Germinal center (tissue), 1 donor: ENCODE measurements at places on chromosomes 2 and 18.
A peak's percentile ranks its signal among the peaks of the same experiment; 100 is the strongest.

DNA sequence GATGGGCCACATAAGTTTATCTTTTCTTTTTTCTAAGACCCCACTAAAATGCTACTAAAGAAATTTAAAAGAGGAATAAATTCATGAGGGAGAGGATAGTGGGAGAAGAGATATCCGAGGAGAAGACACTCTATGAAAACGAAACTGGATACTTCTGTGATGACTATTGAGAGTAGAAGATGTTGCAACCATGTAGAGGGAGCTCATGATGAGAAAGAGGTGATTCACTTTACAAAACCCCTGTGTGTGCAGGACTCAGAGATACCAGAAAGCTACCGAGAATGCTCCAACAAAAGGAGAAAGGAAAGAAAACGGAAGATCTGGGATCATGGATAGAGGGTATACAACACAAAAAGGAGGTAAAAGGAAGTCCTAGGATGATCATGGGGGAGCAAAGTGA, 34.9 kb downstream of the SLC38A11 start:
- DNase-seq, result no peak

DNA sequence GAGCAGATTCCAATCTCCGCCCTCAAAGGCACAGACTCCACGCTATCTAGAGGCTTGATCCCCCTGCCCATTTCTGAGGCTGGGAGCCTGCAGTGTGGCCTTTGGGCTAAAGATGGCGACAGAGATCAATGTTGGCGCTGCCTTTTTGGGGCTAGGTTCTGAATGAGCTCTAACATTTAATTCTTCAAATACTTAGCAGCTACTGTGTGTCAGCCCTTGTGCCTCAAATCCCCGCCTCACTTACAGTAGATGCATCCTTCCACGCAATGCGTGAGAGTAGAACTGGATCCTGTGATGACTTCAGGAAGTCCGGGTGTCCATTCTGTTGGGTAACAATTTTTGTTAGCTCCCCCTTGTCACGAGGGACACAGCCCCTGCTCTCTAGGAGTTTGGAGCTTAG, 12.4 kb downstream of the IL1F10 start:
- DNase-seq, result peak; percentile 45

- DNase-seq, result no peak
Observed at GRCh38 chr2:215365184-215365658, 53.4 kb downstream of the ATIC start.

- no peak for DNase-seq
Observed at GRCh38 chr18:31549416-31549815, 42.3 kb upstream of the TTR start.

- DNase-seq, result no peak
Observed at GRCh38 chr18:70296289-70296688, 7.4 kb downstream of the SOCS6 start.

DNA sequence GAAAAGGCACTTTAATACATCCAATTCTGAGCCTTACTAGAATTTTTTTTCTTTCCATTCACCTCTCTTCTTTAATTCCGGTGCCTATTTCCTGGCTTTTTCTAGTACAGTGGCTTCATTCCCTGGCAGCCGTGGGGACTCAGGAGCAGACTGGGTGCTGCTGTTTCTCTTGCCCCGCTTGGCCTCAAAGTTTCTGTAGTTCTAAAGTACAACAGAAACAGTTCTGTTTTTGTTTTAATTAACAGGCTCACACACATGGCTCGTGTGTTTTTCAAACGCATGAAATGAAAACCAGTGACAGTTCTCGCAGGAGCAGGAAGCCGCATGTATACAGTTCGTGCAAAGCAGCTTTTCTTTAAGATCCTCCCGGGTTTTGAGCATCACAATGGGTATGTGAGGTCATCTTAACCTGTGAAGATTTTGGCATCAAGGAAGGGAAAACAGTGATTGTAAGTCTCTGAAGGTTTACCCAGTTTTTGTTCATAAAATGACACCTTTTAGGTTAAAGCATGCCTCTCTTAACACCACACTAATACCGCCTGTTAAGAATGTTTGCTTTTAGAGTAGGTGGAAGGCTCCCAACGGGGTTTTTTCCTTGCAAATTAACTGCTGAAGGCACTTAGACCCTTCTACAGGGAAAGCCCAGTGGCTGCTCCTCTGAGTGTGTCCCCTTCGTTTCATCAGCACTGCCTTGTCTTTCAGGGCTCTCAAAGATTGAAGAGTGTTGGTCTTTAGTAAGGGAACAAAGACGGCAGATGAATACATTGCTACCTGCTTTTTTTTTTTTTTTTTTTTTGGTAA, 5.8 kb downstream of the FZD7 start:
- no peak for DNase-seq

- no peak for DNase-seq
Observed at GRCh38 chr2:207881902-207882301, 112.2 kb upstream of the FZD5 start.

DNA sequence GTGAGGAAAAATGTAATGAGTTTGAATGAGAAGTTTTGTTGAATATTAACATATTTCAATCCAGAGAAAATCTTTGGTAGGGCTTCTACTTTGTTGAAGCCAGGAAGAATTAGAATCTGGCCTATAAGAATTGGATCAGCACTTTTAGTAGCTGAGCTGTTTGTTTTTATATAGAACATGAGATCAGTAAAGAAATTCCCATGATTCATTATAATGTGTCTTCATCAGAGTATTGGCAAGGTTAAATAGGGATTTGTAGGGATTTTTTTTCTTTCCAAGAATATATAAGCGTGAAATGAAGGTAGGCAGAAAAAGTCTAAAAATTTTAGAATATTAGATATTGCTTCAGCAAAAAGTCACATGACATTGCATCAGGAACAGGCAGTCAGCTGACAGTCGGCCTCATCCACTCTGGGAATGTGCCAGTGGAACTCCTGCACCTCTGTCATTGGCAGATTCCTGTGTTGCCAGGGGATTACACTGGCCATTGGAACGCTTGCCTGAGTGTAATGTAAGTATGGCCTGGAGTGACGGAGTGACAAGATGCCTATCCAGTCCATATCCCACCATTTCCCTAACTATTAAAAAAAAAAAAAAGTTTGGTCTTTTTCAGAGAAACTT, 60.6 kb downstream of the SERTAD2 start:
- DNase-seq, result no peak

DNA sequence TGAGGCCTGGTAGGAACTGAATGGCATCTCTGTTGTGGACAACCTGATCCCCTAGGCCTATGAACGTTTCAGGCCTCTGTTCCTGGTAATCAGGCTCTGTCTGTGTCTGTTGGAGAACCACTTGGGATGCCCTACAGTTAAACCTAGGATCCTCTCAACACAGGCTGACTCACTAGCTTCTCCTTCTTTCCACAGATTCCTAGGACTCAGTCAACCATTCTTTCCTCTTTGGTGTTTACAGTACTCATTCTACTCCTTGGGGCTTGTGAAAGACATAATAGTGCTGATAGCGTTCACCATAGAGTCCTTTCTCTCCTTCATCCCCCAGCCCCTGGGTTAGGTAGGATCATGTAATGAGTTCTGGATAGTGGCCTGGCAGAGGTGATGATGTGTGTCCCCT, 544.3 kb downstream of the METTL4 start:
- DNase-seq, result no peak

- no peak for DNase-seq
Observed at GRCh38 chr2:157413326-157414035, 30.4 kb downstream of the CYTIP start.

- no peak for DNase-seq
Observed at GRCh38 chr18:32956591-32957315, 183.9 kb upstream of the KLHL14 start.

DNA sequence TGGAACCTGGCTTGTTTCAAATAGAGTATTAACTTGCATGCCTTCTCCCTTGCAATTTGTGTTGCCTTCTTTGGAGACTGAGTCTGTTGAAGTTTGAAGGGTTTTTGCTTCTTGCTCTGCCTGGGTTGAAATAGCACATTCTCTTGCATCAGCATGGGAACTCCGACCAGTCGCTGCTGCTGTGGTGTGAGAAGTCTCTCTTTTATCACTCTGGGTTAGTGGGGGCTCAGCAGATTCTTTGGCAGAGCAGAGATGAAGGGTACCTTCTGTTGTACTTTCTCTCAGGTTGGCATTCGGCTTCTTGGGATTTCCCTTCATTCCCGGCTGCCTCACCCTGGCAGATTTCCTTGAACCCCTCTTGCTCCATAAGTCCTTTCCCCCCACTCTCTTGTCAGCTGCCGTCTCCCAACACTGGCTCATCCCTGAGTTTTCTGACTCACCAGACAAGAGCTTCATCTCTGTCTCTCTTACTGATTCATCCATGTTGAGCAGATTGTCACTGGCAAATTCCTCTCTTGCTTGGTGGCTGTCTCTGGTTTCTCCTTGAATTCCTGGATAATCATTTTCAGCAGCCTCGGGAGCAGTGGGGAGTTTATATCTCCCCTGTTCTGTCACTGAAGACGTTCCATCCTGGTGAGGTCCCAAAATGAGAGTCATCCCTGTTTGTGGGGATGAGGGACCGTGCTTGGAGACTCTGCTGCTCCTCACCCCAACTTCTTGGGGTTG, 49.9 kb downstream of the ALPK2 start:
- no peak for DNase-seq

DNA sequence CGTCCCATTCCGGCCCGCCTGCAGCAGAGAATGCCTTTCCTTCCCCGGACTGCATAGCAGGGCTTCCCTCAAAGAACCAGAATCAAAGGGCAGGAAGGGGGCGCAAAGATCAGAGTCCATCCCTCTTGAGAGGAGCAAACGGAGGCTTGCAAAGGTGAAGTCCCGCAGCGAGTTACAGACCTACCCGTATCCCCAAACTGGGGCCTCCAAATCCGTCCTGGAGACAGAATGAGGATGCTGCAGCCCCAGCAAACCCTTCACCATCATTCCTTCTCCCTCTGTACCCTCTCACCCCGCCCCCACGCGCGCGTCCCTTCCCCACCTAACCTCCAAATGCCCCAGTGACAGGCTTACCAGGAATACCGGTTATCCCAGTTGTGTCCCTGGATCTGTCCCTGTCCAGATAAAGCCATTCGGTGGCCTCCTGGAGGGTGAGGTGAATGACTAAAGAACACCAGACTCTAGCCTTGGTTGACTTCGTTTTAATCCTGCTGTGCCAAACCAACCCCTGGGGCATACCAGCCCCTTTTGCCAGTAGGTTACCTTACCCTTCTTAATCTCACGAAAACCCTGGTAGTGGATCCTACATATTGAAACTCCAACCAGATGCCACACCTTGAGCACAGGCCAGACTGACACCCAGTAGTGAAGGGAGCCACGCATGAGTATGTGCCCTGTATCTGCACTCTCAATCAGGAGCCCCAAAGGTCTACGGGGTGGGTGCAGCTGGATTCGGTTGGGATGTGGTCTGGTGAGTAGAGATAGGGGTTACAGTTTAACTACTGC, 961 bp upstream of the SLC40A1 start:
- DNase-seq, result peak; percentile 2

GRCh38 chr2:215455958-215456357, 20.1 kb upstream of the FN1 start:
- no peak for DNase-seq

GRCh38 chr18:25810736-25811135, 279.7 kb downstream of the SS18 start:
- no peak for DNase-seq

- no peak for DNase-seq
Observed at GRCh38 chr2:8993196-8993901, 10.1 kb downstream of the MBOAT2 start.

GRCh38 chr2:216987252-216987821, 127.5 kb upstream of the TNP1 start:
- DNase-seq, result no peak

DNA sequence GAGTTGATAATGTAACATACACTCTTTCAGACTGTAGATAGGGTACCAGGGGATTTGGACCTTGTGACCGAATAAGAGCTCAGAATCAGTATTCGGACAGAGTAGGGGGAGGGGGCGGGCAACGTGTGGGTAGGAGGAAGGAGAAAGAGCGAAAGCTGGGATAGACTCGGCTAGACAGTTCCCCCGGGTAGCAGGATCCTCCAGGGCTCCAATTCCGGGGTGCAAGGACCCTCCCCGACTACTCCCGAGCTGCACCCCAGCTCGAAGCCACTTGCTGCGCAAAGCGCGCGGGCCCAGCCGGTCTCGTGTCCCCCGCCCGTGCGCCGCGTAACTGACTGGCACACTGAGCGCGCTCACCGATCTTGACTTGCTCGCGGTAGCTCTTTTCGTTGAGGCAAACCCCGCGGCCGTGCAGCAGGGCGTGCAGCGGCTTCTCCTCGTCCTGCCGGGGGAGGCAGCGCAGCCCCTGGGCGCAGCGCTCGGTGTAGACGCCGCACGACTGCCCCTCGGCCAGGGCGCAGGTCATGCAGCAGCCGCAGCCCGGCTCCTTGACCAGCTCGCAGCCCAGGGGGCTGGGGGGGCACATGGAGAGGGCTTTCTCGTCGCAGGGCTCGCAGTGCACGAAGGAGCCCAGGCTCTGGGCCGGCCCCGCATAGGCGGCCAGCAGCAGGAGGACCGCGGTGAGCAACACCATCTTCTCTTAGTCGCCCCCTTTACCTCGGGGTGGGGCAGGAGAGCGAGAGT, 1.1 kb downstream of the IGFBP5 start:
- DNase-seq, result no peak

DNA sequence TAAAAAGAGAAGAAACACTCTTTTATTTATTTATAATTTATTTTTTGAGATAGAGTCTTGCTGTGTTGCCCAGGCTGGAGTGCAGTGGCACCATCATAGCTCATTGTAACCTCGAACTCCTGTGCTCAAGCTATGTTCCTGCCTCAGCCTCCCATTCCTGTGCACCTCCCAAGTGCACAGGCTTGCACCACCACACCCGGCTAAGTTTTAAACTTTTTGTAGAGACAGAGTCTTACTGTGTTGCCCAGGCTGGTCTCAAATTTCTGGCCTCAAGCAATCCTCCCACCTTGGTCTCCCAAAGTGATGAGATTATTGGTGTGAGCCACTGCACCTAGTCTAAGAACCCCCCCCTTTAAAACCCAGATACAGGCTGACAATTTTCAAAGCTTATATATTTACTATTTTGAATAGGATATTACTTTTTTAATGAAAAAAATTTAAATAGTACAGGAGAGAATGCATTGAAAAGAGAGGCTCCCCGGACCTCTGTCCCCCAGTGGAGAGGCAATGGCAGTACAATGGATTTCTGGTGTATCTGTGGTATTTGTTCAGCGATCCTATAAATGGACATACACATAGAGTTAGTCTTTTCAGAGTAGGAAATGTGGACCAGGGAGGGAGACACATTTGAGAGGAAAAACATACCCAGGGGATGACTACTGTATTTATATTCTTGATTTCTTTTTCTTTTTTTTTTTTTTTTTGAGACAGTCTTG, 48.1 kb upstream of the CNOT11 start:
- DNase-seq, result no peak

GRCh38 chr2:238096311-238097011, 3.7 kb upstream of the ESPNL start:
- no peak for DNase-seq

GRCh38 chr18:68803356-68803755, 5.5 kb downstream of the CCDC102B start:
- DNase-seq, result no peak

- no peak for DNase-seq
Observed at GRCh38 chr18:34710458-34710914, 388 bp downstream of the DTNA start.

GRCh38 chr2:30236591-30237238, 5.4 kb downstream of the LBH start:
- DNase-seq, result no peak

GRCh38 chr18:75574187-75574586, 146.7 kb upstream of the SMIM21 start:
- DNase-seq, result no peak
